Left hindlimb (tissue), 1 donor: ENCODE measurements at places on chromosomes 5 and 9.

GRCh38 chr9:70407081-70407503 is 7.4 kb downstream of the KLF9 start:
- DNase-seq, result no peak

- no peak for DNase-seq
Measured at GRCh38 chr5:142785206-142785605, 15.0 kb downstream of the ARHGAP26 start.

GRCh38 chr5:172479034-172479783 is 24.9 kb upstream of the SH3PXD2B start:
- peak; percentile 88 for DNase-seq

DNA sequence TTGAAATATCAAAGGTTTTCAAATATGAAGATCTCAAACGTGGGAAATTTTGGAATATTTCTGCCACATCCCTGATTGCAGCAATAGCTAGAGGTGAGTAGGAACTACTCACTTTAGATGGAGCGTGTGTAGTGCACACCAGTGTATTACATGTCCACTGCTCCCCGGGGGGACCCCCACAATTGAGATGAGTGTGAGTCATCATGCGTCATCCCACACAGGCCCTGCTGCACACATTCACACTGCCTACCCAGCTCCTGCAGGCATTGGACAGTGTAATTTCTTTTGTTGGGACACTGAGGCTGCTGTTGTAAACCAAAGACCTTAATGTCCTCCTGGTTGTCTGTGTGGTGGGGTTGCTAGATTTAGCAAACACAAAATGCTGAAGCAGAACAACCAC is 280.0 kb downstream of the GAS1 start:
- no peak for DNase-seq

DNA sequence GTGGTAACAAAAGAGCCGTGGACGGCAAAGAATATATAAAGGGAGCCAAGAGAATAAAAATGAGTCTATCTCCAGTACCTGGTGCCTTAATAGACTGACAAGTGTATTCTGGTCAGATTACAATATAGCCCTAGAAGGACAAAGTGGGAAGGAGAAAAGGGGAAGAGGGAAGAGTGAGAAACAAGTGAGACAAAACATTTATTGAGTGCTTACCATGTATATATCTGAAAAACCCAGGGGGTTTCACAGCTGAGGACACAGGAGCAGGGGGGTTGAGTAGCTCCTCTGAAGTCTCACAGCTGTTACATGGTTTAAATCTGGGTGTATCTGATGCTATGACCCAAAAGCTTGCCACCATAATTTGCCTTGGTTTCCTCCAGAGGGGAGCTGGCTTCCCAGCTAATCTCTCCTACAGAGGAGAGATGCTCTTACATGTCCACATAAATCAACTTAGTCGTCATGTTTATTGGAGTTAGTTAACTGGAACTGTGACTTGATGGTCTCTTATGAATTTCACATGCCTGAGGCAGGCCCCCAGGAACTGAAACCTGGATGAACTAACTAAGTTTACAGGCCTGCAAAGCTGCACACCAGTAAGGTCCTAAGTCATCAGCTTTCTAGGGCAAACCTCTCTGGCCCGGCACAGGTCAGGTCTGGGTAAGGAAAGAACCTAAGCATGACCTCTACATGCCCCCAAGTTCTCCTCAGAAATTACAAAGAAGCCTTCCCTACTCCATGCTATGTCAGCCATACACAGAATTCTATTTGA is 15.5 kb downstream of the SIL1 start:
- no peak for DNase-seq

GRCh38 chr5:159826351-159827214 is 89.7 kb upstream of the ADRA1B start:
- no peak for DNase-seq

DNA sequence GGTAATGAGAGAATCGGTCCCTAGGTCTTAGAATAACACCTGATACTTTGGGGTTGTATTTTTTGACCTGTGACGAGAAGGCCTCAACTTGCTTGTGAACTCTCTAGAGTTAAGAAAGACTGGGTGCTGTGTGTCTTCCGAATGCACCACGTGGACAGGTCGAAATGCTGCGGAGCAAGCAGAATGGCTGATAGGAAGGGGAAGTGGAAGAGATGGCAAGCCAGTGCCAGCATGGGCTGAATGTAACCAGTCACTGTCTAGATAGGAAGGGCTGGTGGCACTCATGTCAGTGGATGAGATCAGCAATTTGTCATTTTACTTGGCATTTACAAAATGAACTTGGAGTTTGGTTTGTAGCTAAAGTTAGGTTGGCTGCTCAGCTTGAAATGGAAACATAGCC is 5.6 kb downstream of the OTULINL start:
- no peak for DNase-seq

GRCh38 chr9:88808019-88808656 is 183.1 kb upstream of the S1PR3 start:
- DNase-seq, result no peak

GRCh38 chr5:172705576-172706084 is 64.6 kb downstream of the NEURL1B start:
- no peak for DNase-seq

- DNase-seq, result no peak
Measured at GRCh38 chr9:18154661-18155060, 319.3 kb upstream of the ADAMTSL1 start.

- DNase-seq, result no peak
Measured at GRCh38 chr5:133933169-133933509, 35.3 kb downstream of the C5orf15 start.
